ENCODE measurements at places on chromosomes 4 and X.

GRCh38 chr4:132108784-132109183, 1040.3 kb upstream of the PCDH10 start:
- no peak for DNase-seq

DNA sequence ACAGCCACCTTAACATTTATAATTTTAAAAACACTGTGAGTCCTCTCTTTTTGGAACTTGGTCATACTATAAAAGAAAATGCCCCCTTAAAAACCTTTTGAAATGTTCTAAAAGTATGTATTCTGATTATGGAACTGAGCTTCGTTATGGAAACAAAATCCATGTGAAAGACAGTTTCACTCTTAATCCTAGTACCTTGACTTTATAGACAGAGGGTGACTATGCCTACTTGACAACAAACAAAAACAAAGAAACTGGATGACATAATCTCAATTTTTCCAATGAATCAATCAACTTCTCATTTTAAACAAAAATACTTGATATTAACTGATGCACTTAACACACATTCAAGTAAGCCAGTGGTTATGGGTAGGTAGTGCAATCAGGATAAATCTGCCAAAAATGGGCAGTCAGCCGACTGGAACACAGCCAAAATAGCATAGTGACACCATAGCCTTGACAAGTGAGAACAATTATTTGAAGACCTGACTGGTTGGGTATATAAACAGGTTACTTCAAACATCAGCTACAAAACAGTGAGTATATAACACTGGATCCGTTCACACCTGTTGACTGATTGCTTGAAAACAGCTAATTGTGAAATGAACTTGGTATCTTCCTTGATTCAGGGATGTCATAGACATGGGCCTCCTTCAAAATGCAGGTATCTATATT, 265.5 kb downstream of the PPP3CA start:
- no peak for DNase-seq

- no peak for DNase-seq
Observed at GRCh38 chr4:7347981-7348380, 86.7 kb downstream of the PSAPL1 start.

- DNase-seq, result no peak
Observed at GRCh38 chr4:100870940-100871772, 353.3 kb upstream of the EMCN start.

DNA sequence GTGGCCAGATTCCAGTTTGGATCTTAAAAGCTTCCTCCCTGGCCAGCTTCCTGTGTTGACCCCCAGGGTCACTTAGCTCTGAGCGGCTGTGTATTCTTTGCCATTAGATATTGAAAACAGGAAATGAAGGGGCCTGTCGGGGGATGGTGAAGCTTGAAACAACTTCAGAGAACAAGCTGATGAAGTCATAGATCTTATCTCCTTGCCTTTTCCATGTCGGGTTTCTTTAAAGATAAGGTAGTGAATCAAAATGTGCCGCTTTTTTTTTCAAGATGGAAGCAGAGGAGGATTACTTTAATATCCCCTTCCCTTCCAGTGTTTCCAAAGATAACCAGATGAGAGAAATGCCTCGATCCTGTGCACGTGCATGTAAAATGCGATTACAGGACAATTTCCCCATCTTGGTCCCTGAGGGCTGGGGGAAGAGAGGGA, 508.5 kb downstream of the MID1IP1 start:
- DNase-seq, result no peak

DNA sequence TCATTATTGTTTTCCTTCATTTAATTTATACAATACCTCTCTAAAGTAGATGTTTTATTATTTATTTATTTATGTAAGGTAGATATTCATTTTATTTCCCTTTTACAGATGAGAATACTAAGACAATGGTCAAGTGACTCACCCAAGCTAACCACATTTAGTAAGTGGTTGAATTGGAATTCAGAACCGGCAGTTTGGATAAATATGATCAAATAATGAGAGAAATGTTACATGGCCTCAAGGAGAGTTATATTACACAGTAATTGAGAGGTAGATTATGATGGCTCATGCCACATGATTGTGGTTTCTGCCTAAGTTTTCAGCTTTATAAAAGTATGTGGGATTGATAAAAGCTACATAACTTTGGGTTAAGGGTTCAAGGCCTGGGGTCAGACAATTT, 239.4 kb upstream of the BOD1L1 start:
- no peak for DNase-seq

- DNase-seq, result no peak
Observed at GRCh38 chrX:40099055-40099958, 1.5 kb upstream of the BCOR start.

DNA sequence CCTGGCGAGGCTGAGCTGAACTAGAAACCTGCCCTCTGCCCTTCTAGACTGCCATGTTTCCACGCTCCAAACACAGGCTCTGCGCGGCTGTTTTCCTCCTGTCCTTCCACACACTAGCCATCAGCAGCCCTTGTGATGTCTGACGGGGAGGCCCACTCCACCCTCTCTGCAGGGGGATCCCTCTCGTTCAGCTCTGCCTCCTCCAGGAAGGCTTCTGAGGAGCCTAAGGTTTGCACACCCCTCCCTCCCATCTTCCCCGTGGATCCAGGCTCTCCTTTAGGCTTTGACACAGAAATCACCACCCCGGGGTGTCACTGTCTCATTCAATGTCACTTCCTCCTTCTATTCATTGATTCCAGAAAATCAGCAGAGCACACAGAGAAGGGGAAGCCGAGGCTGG, 38.6 kb upstream of the CRMP1 start:
- DNase-seq, result no peak

DNA sequence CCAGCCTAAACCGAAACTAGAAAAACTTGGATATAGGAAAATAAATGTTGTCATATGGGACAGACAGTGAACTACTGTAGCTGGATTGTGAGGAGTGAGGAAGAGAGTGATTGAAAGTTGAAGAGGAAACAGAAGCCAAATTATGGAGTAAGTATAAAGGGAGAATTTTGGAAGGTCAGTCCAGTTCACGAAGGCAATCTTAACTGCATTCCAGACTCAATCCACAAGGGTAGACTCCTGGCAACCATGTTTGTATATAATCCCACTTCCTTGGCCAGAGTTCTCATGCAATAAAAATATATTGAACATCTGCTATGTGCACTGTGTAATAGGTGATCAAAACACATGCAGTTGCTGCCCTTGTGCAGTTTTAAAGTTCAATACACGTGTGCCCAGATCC, 58.6 kb upstream of the CAMK2D start:
- DNase-seq, result no peak

DNA sequence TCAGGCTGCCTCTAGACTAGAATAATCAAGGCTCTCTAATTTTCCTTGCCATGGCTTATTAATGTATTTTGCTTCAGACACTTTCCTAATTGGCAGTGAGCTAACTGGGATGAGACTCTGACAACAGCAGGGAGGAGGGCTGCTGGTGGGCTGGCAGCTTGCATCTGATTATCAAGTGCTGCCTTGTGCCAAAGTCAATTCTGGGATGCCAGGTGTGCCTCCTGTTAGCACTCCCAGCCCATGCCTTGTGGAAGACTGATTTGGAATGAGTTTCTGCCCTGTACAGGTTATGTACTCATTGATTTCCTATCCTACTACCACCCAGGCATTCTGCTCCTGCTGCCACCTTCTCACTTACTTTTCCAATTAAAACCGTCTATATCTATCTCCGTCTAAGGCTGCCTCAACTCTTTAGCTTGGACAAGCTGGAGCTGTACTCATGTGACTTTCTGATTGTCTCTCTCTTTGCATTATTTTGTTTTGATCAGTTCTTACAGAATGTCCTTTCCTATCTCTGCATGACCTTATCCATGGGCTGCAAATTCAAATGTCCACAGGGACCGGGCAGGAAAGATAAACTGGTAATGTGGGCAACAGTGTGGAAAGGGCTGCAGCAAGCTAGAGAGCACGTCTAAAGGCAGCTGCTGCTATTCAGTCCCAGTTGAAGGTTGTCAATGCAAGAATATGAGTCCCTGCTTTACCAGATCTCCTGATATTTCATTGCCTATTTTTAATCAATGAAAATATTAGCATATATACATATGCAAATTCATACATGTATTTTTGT, 112.6 kb downstream of the GABRA2 start:
- no peak for DNase-seq

DNA sequence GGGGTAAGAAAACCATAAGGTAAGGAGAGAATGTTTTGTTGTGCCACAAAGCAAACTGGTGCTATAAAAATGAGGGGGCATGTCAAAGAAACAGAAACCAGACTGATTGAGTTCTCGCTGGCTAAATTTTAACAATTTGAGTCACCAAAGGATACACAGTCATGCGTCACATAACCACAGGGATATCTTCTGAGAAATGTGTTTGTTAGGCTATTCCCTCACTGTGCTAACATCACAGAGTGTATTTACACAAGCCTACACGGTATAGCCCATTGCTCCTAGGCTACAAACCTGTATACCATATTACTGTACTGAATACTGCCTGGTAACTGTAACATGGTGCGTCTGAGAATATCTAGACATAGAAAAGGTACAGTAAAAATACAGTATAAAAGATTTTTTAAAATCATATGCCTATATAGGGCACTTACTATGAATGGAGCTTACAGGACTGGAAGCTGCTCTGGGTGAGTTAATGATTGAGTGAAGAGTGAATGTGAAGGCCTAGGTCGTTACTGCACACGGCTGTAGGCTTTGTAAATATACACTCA, 50.1 kb downstream of the FBXW7 start:
- DNase-seq, result no peak

DNA sequence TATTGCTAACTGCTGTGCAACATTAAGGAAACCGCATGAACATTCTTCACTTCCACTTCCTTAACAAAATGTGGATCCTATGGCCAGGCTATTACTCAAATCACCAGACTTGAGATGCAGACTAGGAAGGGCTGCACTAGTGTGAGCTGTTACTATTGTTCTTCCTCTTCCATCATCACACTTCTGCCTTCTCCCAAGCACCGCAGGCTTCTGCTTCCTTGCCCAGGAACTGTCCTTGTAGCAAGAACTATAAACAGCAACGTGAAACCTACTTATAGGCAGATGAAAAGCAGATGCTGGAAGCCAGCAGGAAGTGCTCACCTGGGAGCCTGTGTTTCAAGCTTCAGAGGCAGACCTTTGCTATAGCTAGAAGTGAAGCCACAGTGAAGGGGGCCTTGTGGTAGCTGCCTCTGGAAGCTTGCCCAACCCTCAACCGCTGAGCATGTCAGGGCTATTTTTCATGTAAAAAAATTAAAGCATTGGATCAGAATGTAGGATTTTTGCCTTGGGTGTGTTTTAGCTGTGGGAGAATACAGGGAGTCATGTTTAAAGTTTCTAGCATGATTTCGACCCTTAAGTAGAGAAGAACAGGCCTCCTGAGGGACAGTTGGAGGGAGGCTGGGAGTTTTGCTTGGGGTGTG, 43.9 kb downstream of the CLNK start:
- no peak for DNase-seq

Data from stimulated activated CD8-positive, alpha-beta memory T cell treated with anti-CD3 and anti-CD28 coated beads, Interleukin-2, amount 100 ng/mL, for 1 hour (primary cell).